WTC11 (cell line): ENCODE measurements at places on chromosomes 2 and 18. TPM values are rescaled to one million over a fixed set of nuclear protein-coding genes. Genes with fewer than 3 reads are reported as not detected.

USP34 gene
- total RNA-seq: 87.4 to 96.2 TPM (median 92.3 TPM) in 3 replicates

- DNase-seq: no peak
Observed at GRCh38 chr18:62745089-62745751, 29.9 kb downstream of the PHLPP1 start.

- no peak for DNase-seq
Observed at GRCh38 chr18:66722671-66723070, 118.8 kb upstream of the CDH19 start.

GRCh38 chr2:67670747-67671183 lies 273.6 kb downstream of the ETAA1 start:
- no peak for DNase-seq

PSMA8 gene
- total RNA-seq: not detected in 3 replicates

DYSF gene
- total RNA-seq: 14.8 to 15.5 TPM (median 15.0 TPM) in 3 replicates

GRCh38 chr18:72843743-72844142 lies 24.0 kb downstream of the NETO1 start:
- DNase-seq: no peak

DNA sequence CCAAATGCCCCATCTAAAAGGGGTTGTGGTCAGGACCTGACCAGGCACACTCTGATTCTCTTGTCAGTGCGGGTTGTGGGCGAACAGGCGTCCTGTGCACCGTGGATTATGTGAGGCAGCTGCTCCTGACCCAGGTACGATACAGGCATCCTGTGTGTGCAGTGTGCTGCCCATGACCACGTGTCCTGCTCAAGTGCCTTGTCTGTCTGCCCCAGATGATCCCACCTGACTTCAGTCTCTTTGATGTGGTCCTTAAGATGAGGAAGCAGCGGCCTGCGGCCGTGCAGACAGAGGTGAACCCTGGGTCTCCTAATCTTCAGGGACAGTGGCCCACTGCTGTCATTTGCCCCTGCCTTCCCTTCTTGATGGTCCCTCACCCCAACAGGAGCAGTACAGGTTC lies 14.6 kb downstream of the PTPN18 start:
- no peak for DNase-seq

DNA sequence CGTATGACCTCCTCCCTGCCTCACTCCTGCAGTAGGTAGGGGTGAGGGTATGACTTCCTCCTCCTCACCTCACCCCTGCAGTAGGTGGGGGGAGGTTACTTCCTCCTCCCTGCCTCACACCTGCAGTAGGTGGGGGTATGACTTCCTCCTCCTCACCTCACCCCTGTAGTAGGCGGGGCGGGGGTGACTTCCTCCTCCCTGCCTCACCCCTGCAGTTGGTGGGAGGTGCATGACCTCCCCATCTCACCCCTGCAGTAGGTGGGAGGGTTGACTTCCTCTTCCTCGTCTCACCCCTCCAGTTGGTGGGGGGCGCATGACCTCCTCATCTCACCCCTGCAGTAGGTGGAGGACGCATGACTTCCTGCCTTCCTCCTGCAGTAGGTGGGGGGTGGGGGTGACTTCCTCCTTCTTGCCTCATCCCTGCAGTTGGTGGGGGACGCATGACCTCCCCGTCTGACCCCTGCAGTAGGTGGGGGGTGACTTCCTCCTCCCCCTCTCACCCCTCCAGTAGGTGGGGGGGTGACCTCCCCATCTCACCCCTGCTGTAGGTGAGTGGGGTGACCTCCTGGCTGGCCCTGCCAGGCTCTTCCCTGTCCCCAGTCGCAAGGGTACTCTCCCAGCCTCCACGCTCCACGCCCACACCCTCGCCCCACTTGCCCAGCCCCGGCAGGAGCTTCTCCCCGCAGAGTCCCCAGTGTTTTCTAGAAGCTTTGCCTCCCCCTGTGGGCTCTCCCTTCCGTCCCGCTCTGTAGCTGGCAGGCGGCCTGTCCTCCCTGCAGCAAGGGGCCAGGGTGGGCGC lies 39.3 kb downstream of the TSHZ1 start:
- no peak for DNase-seq

ALK gene
- total RNA-seq: 0.09 to 0.11 TPM in 2 of 3 replicates, not detected in the other

- DNase-seq: no peak
Observed at GRCh38 chr2:111184725-111185310, 64.1 kb downstream of the BCL2L11 start.

- no peak for DNase-seq
Observed at GRCh38 chr2:8679827-8680731, 1.8 kb upstream of the ID2 start.

DNA sequence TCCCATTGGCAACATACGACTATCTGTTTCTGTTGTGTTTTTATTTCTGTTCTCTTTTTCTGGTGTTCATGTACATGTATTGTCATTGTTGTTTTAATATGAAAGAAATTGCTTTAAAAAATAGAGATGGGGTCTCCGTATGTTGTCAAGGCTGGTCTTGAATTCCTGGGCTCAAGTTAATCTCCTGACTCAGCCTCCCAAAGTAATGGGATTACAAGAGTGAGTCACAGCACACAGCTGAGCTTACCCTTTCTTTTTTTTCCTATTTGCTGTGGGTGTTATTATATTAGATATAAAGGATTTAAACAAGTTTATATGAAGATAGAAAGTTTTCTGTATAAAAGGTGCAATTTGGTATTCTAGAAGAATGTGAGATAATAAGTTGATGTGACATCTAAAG lies 554.6 kb downstream of the DSC3 start:
- DNase-seq: no peak

DNA sequence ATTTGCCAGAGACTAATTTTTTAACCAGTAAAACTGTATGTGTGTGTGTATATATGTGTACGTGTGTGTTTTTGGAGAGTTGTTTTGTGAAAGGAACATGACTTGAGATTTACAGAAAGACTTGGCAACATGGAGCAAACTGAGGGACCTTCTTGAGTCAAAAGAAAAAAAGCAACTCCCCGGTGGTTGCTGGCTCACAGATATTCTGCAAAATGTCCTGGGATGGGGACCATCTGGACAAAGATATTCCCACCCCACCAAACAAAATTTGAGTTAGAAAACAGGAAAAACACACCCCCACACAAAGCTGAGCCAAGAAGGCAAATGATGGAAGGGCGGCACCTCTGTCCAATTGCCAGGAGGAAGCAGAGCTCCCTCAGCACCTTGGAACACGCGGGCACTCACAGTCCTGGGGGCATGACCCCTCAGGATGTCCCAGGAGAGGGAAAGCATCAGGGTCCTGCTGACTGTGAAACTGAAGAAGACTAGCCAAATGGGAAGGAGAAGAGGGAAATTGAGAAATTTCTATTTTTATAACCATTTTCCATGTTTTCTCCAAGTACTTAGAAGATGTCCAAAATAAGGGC lies 290.2 kb upstream of the ACVR2A start:
- no peak for DNase-seq

TNFRSF11A gene
- 3.9 to 4.9 TPM (median 4.7 TPM) in 3 replicates for total RNA-seq

DNA sequence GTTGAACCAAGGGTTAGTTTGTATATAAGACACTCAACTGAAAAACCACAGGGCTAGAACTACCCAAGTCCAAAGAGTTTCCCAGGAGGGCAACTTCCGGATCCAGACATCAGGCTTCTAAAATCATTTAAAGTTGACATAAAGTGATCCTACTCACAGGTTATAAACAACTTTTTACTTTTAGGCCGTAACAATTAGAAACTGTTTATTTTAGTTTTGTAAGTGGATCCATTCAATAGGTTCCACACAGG lies 454.6 kb downstream of the MEIS1 start:
- DNase-seq: no peak

DNA sequence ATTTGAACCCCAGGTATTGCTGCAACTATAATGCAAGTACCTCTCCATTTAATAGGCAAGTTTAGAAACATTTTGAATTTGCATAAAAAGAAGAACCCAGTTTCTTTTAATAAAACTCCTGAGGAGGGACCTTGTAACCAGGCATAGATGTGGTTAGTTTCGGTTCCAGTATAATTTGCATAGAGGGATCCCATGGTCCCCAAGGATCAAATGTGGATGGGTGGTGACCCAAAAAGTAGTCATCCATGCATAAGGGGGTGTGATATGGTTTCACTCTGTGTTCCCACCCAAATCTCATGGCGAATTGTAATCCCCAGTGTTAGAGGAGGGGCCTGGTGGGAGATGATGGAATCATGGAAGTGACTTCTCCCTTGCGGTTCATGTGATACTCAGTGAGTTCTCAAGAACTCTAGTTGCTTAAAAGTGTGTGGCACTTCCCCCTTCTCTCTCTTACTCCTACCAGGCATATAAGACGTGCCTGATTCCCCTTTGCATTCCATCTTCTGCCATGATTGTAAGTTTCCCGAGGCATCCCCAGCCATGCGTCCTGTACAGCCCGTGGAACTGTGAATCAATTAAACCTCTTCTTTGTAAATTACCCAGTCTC lies 40.2 kb upstream of the SKA1 start:
- no peak for DNase-seq

FKBP7 gene
- total RNA-seq: 3.2 to 6.2 TPM (median 5.6 TPM) in 3 replicates

DNA sequence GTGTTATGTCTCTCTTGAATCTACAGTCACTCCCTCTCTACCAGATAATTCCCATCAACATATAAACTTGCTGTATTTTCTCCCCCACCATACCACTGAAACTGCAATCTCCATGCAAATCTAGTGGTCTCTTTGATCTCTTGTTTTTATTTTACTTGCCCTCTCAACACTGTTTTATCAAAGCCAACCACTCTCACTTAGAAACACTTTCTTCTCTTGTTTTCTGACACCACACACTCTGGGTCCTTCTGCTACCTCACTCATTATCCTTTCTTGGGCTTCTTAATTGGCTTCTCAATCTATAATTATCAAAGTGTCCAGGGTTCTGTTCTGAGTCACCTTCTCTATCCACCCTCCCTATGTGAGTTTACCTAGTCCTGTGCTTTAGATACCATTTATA lies 2.0 kb upstream of the MCFD2 start:
- no peak for DNase-seq

GRCh38 chr2:191629976-191630712 lies 47.8 kb upstream of the NABP1 start:
- DNase-seq: no peak

DNA sequence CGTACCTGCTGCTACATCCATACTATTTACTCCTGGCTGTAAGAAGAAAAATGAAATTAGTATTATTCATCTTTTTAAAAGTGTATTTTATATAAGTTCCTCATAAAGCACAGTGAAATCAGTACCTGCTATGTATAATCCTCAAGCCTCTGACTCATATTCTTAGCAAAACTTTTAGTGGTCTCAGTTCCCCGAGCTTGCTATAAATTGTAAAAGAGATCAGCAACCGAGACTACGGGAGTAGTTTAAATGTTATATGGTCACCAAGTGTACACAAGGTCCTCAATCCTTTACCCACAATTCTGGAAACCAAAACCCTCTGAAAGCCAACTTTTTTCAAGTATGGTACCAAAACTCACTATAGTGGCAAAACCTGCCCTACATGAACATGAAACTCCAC lies 24.2 kb downstream of the PRPF40A start:
- DNase-seq: no peak

GPR45 gene
- 0.21 TPM in 1 of 3 replicates, not detected in the others for total RNA-seq

DNA sequence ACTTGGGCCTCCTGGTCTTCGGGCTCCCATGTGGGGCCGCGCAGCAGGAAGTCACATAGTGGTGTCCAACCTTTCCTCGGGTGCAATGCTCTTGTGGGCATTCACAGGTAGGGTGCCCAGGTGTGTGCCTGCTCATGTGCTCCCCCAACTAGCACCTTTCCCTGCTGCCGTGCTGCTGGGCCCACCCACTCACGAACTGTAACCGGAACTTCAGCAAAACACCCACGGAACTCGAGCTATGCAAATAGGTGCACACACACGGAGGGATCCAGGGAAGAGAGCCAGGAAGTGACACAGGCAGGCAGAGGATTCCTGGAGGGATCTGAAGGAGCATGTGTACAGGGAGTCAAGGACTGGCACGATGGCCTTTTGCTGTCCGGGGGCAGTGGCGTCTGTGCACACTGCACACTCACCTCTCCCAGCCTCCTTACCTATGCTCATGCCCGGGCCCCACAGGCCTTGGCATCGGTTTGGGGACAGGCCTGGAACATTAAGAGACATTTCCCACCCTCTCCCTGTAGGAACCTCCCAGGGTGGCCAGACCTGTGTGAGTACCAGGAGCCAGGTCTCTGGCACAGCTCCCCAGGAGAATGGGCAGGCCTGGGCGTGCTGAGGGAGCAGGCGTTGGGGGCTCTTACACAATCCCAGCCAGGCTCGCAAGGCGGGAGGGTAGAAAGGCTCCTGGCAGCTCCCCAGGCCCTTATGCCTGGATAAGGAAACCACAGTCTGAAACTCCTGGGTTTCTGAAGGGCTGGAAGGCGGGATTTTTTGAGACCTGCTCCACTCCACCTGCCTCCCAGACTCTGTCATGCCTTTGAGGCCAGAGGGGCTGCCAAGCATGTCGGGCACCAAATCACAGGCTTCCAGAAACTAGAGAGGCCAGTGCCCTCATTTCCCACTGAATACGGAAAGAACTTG lies 6.6 kb upstream of the PTMA start:
- no peak for DNase-seq

DNA sequence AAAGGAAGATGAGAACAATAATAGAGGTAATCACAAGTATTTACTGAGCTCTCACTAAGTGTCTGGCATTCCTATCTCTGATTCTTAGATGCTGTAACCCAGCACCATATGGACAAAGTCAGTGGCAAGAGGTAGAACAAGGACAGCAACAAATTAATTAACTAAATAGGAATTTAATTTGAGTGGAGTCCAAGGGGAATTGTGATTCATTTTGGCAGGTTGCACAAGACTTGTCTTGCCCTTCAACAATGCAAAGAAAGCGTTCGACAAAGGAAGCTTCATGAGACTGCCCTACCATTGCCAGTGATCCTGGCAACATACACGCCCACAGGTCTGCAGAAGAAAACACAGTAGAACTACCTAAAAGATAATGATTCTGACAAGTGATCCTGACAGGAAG lies 221.6 kb downstream of the RBM43 start:
- DNase-seq: no peak

LRP1B gene
- total RNA-seq: 0.14 to 0.52 TPM (median 0.44 TPM) in 3 replicates

DNA sequence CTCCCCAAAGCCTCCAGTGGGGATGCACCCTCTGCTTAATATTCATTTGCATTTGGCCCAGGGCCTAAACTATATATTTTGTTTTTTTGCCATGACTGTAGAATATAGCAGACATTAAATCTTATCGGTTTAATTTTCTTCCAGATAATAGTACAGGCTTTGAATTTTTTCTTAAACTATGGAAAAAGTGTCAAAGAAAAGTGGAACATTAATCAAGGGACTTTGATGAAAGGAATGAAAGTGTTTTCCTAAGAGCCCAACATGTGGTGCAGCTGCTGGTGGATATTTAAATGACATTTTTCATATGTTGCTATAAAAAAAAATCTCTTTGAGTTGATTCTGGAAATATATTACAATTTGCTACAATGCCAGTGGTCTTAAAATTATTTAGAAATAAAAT lies 346.8 kb downstream of the CYP26B1 start:
- DNase-seq: no peak

DNA sequence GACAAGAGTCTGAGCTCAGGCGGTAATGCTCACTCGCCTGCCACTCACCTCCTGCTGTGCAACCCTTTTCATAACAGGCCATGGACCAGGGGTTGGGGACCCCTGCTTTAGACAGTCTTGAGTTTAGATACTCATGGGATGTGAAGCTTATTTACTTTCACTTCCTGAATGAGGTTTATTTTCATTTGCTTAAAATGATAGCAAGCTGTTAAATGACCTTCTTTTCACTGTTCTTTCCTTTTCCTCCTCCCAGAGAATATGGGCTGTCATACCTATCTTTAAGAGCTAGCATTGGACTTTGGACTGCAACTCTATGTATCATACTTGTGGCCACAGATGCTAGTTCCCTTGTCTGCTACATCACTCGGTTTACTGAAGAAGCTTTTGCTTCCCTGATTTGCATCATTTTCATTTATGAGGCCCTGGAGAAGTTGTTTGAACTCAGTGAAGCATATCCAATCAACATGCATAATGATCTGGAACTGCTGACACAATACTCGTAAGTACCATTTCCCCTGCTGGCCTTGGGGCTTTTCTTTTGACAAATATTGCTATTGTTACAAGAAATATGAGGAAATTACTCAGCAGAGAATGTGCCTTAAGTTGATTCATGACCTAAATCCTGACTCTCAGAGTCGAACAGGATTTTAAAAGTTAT lies 168.5 kb downstream of the DPP4 start:
- DNase-seq: no peak
